ENCODE measurements at places on chromosomes 13 and 19. TPM values are rescaled to one million over a fixed set of nuclear protein-coding genes. Genes with fewer than 3 reads are reported as not detected.

GRCh38 chr13:92894447-92894846 is 332.2 kb upstream of the GPC6 start:
- DNase-seq = no peak

Gene KIR3DL3
- total RNA-seq = not detected

Gene ZNF77
- 6.5 TPM for total RNA-seq

Gene KCNJ14
- total RNA-seq = under 0.01 TPM

Gene KLK2
- not detected for total RNA-seq

DNA sequence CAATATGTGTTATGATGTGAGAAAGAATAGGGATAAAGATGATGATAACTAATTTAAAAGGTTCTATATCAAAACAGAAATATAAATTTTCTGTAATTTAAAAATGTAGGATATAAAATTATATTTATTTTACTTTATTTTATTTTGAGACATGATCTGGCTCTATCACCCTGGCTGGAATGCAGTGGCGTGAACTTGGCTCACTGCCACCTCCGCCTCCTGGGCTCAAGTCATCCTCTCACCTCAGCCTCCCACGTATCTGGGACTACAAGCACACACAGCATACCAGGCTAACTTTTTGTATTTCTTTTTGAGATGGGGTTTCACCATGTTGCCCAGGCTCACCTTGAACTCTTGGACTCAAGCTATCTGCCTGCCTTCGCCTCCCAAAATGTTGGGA is 214.9 kb upstream of the SLITRK1 start:
- DNase-seq = no peak

GRCh38 chr19:3818466-3818865 is 32.3 kb upstream of the MATK start:
- peak; percentile 31 for DNase-seq

DNA sequence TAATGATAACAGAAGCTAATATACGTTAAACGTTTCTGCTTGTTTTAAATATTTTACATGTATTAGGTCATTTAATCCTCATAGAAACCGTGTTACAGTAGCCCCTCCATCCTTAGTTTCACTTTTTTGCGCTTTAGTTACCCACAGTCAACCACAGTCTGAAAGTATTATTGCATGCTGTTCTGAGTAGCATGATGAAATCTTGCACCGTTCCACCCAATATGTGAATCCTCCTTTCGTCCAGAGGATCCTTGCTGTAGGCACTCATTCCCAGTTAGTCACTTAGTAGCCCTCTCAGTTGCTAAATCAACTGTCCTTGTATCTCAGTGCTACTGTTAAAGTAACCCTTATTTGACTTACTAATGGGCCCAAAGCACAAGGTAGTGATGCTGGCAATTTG is 257.8 kb downstream of the ENOX1 start:
- no peak for DNase-seq

DNA sequence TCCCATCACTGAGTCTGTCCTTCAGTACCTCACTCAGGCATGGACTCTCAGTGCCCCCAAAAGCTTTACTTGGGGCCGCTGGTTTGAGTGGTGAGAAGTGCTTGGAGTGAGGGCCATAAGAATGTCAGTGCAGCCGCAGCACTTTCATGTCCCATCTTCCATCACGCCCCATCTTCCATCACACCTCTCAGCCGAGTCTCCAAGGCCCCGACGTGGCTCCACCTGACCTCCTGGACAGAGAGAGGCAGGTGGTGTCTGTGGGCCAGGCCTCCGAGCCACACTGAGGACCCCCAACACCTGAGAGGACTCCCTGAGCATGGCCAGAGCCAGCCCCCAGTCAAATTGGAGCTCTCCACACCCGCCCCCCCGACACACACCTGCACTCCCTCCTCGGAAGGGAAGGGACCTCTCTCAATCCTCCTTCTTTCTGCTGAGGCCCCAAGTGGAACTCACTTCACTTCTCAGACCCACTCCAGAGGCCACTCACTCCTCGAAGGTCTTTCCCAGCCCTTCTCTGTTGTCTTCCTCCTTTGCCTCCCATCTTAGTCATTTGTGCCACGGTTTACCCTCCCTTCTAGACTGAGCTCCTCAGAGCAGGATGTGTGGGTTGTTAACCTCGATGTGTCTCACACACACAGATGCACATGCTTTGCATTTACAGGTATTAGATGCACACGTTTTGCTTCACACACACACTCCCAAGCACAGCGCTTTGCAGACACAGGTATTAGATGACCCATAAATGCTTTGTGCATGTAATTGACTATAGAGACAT is 65.7 kb upstream of the ATP12A start:
- no peak for DNase-seq

Gene PCSK4
- total RNA-seq = 0.56 TPM

All from IMR-90 (cell line).